IMR-90 (cell line): ENCODE measurements at places on chromosomes 5 and 9. TPM values are rescaled to one million over a fixed set of nuclear protein-coding genes. Genes with fewer than 3 reads are reported as not detected.

DNA sequence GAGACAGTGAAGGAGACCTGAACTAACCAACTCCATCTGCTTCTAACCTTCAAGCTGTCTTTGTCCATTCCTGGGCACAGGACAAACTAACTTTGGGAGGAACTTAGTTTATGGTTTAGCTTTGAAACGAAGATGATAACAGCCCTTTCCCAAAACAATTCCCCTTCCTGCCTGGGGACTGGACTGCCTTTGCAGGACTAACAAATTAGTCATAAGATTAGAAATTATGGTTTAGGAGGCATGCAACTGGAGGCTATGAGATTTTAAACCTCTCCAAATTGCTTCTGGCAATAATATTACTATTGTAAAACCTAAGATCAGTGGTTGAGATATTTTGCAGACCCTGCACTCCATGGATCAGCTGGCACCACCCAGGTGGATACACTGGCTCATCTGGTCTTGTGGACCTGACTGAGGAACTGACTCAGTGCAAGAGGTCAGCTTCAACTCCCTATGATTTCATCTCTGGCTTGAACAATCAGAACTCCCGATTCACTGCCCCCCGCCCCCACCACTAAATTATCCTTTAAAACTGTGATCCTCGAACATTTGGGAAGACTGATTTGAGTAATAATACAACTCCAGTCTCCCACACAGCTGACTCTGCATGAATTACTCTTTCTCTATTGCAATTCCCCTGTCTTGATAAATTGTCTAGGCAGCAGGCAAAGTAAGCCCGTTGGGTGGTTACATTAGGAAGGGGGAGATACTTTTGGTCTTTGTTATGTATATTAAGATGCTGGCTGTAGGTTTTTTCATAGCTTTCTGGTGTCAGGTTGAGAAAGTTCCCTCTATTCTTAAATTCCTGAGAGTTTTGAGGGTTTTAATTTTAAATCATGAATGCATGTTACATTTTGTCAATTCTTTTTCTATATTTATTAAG is 213.3 kb downstream of the TSSK1B start:
- DNase-seq = peak; percentile 31

DNA sequence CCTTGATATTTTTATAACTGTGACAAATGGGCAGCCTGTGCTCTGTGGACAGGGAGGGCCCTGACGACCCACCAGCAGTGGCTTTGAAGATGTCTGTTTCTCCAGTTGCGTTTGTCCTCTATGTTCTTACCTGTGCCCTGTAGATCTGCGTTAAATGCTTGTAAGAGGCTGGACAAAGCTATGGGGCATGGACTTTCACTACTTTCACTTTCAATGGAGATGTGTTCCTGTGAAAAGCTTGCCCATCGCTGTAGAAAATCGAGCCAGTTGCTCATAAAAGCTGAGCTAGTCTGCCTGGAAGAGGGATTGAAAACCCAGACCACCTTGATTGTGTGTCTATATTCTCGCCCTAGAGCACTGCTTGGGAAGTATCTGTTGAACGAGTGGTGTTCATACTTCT is 74.1 kb downstream of the PSAT1 start:
- no peak for DNase-seq

ADGRD2 gene
- not detected in 2 replicates for total RNA-seq

GRCh38 chr5:83714810-83715209 is 5.8 kb downstream of the HAPLN1 start:
- DNase-seq = no peak

- DNase-seq = no peak
These were observed 4.1 kb upstream of the ASPN start for GRCh38 chr9:92486371-92486770.

N4BP3 gene
- under 0.01 and 0.18 TPM in 2 replicates for total RNA-seq

PCDHB16 gene
- total RNA-seq = 0.18 and 0.56 TPM in 2 replicates

GRCh38 chr5:131965826-131966415 is 20.5 kb upstream of the MEIKIN start:
- DNase-seq = no peak

- no peak for DNase-seq
These were observed 1216.5 kb upstream of the CDH9 start for GRCh38 chr5:28254846-28255245.
